ENCODE measurements at places on chromosomes 7 and 10.

GRCh38 chr7:47818796-47819606 is 129.3 kb downstream of the PKD1L1 start:
- DNase-seq: peak; percentile 54
- no peaks in the 10 kb centered on the region for H3K4me1 ChIP-seq

- H3K36me3 ChIP-seq: no peaks in the 10 kb centered on the region
- H3K4me1 ChIP-seq: no peaks in the 10 kb centered on the region
- H3K27me3 ChIP-seq: no peaks in the 10 kb centered on the region
- H3K27ac ChIP-seq: no peak overlapping the region
Measured at GRCh38 chr10:18087355-18087754, 52.9 kb upstream of the CACNB2 start.

DNA sequence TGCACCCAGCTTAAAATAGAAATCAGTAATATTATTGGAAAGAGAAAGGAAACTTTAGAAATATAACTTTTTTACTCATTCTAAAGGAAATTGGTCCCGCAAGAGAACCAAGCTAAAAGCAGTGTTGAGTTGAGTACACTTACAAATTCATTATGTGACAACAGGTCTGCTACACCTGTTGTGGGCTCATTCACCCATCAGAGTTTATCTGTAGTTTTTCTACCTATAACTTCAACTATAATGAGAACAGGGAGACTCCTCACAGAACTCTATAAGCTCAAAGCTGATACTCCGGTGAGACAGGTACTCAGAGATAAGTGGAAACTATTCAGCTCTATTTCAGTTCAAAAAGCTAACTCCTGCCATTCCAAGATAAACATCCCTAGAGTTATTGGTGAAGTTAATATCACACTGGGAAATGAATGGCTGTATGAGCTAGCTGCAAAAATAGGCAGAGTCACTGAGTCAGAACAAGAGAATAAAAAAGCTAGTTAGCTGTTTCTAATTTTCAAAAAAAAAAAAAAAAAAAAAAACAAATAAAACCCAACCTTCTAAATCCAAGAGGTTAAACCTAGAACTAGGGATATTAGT is 121.3 kb downstream of the PPP1R3A start:
- no peaks in the 10 kb centered on the region for H3K36me3 ChIP-seq
- no peak overlapping the region for H3K27ac ChIP-seq
- no peaks in the 10 kb centered on the region for H3K27me3 ChIP-seq
- no peak for DNase-seq

GRCh38 chr10:60921633-60922032 is 22.4 kb downstream of the RHOBTB1 start:
- no peaks in the 10 kb centered on the region for H3K27me3 ChIP-seq
- H3K4me3 ChIP-seq: no peak overlapping the region
- no peaks in the 10 kb centered on the region for H3K4me1 ChIP-seq
- H3K36me3 ChIP-seq: no peaks in the 10 kb centered on the region
- no peak overlapping the region for H3K27ac ChIP-seq
- no peak for DNase-seq

GRCh38 chr7:78558566-78558965 is 760.0 kb downstream of the PHTF2 start:
- H3K27ac ChIP-seq: no peak overlapping the region
- no peaks in the 10 kb centered on the region for H3K27me3 ChIP-seq
- no peaks in the 10 kb centered on the region for H3K36me3 ChIP-seq
- DNase-seq: no peak

GRCh38 chr10:77643795-77644468 is 6.3 kb upstream of the KCNMA1 start:
- no peak overlapping the region for H3K4me3 ChIP-seq
- no peaks in the 10 kb centered on the region for H3K4me1 ChIP-seq
- no peaks in the 10 kb centered on the region for H3K27me3 ChIP-seq
- no peaks in the 10 kb centered on the region for H3K36me3 ChIP-seq

- no peak overlapping the region for H3K27ac ChIP-seq
- H3K36me3 ChIP-seq: no peaks in the 10 kb centered on the region
- DNase-seq: no peak
- no peaks in the 10 kb centered on the region for H3K27me3 ChIP-seq
Measured at GRCh38 chr7:79590391-79590790, 136.9 kb upstream of the MAGI2 start.

- H3K27me3 ChIP-seq: no peaks in the 10 kb centered on the region
- no peak overlapping the region for H3K4me3 ChIP-seq
- H3K4me1 ChIP-seq: peaks cover 2% of the 10 kb centered on the region
- H3K36me3 ChIP-seq: no peaks in the 10 kb centered on the region
- no peak for DNase-seq
Measured at GRCh38 chr7:18958627-18959026, 158.8 kb downstream of the TWIST1 start.

- H3K27me3 ChIP-seq: no peaks in the 10 kb centered on the region
- no peak overlapping the region for H3K27ac ChIP-seq
- no peak overlapping the region for H3K4me3 ChIP-seq
- DNase-seq: no peak
- no peaks in the 10 kb centered on the region for H3K36me3 ChIP-seq
Measured at GRCh38 chr7:13055732-13056368, 368.4 kb downstream of the ARL4A start.

DNA sequence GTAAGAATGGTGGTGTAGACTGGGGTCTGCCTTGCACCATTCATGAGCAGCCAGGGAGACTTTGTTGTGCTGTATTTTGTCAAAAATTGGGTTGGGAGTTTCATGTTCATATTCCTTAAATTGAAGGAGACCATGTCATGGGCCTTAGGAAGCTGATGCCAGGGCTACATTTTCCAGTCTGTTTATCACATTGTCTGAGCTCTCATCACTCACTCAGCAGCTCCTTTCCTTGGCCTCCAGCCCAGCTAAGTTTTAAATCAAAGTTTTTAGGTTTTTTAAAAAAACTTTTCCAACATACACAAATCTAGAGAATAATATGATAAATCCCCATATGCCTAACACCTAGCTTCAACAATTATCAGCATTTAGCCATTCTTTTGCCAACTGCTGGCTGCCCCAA is 12.6 kb upstream of the FAM13C start:
- no peak for DNase-seq
- no peaks in the 10 kb centered on the region for H3K27me3 ChIP-seq
- H3K4me1 ChIP-seq: peaks cover 5% of the 10 kb centered on the region
- no peak overlapping the region for H3K4me3 ChIP-seq

DNA sequence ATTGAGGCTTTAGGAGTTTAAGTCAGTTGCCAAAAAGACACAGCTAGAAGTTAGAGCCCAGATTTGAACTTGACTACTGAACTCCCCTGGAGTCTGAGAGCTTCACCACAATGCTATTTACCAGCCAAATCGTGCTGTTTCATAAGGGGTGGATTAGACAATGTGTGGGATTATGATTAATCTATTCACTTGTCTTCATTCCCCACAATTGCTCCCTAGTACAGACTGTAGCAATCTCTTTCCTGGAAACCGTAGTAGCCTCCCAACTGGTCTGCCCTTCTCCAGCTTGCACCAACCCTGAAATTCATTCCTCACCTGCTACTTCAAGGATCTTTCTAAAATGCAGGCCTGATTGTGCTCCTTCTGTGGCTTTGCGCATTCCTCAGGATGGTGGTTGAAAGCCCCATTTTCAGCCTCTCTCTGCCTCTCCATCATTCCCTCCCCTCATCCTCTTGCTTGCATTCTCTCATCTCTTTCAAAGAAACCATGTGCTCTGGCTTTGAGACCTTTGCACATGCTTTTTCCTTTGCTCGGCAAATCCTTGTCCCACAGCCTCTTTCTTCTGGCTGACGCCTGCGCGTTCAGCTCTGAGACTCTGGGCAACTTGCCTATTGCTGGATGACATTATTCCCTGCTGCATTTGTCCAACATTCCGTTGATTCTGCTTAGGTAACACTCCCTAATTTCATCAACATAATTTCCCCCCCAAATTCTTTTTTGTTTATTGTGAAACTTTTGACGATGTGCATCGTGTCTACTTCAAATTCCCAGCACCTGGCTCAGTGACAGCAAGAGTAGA is 145.1 kb downstream of the ADRA2A start:
- no peaks in the 10 kb centered on the region for H3K36me3 ChIP-seq
- no peak overlapping the region for H3K27ac ChIP-seq
- no peak overlapping the region for H3K4me3 ChIP-seq
- no peaks in the 10 kb centered on the region for H3K27me3 ChIP-seq
- H3K4me1 ChIP-seq: peaks cover 2% of the 10 kb centered on the region

DNA sequence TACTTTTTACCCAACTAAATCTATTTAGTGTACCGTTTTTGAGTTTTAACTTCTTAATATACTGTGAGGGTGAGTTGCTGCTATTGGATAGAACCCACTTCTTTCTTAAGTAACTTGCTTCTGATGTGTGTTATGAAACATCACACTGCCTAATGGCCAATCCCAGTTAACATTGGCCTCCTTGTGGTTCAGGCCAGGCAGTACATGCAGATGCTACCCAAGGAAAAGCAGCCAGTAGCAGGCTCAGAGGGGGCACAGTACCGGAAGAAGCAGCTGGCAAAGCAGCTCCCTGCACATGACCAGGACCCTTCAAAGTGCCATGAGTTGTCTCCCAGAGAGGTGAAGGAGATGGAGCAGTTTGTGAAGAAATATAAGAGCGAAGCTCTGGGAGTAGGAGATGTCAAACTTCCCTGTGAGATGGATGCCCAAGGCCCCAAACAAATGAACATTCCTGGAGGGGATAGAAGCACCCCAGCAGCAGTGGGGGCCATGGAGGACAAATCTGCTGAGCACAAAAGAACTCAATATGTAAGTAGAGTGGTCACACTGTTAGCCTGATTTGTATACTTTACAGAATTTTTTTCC is 39.7 kb downstream of the TES start:
- DNase-seq: no peak
- H3K4me1 ChIP-seq: no peaks in the 10 kb centered on the region
- no peaks in the 10 kb centered on the region for H3K27me3 ChIP-seq
- H3K27ac ChIP-seq: no peak overlapping the region
- no peaks in the 10 kb centered on the region for H3K36me3 ChIP-seq

DNA sequence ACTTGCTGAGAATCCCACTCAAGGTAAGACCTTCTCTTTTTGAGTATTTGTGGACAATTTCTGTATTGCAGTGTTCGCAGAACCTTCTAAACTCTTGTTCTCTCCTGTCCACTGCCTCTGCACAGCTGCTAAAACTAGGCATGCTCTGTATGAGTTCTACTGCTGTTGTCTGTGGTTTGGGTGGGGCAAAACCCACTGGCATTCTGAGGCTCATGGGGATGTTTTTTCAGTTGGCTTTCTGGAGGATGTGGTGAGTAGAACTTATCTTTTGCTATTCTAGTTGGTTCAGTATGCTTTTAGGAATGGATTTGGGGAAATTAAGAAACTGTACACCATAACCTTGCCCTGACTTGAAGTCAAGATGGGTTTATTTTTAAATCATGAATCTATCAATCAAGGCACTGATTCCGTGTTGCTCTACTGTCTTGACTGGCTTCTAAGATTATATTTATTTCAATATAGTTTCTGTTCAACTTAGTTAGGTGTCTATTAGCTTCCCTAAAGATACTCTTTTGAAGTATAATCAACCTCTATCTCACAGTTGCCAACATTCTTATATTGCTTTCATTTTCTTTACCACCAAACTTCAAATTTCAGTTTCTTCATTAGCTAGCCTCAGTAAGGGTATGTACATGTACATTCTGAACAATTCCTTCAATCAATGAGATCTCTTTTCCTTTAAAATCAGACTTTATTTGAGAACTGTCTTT is 25.0 kb upstream of the C1GALT1 start:
- H3K4me1 ChIP-seq: no peaks in the 10 kb centered on the region
- no peaks in the 10 kb centered on the region for H3K36me3 ChIP-seq
- no peak overlapping the region for H3K27ac ChIP-seq
- H3K27me3 ChIP-seq: no peaks in the 10 kb centered on the region
- no peak overlapping the region for H3K4me3 ChIP-seq

GRCh38 chr10:110389255-110389654 is 84.5 kb upstream of the SMNDC1 start:
- no peak overlapping the region for H3K4me3 ChIP-seq
- no peaks in the 10 kb centered on the region for H3K27me3 ChIP-seq
- DNase-seq: no peak
- no peaks in the 10 kb centered on the region for H3K36me3 ChIP-seq
- no peaks in the 10 kb centered on the region for H3K4me1 ChIP-seq

GRCh38 chr10:9950070-9950469 is 1067.6 kb upstream of the CELF2 start:
- no peak overlapping the region for H3K27ac ChIP-seq
- H3K36me3 ChIP-seq: no peaks in the 10 kb centered on the region
- H3K4me1 ChIP-seq: peaks cover 2% of the 10 kb centered on the region
- no peak overlapping the region for H3K4me3 ChIP-seq

GRCh38 chr10:78657163-78657861 is 411.5 kb upstream of the ZMIZ1 start:
- H3K4me1 ChIP-seq: peaks cover 33% of the 10 kb centered on the region
- H3K4me3 ChIP-seq: no peak overlapping the region
- no peak for DNase-seq
- no peaks in the 10 kb centered on the region for H3K36me3 ChIP-seq
- no peaks in the 10 kb centered on the region for H3K27me3 ChIP-seq

DNA sequence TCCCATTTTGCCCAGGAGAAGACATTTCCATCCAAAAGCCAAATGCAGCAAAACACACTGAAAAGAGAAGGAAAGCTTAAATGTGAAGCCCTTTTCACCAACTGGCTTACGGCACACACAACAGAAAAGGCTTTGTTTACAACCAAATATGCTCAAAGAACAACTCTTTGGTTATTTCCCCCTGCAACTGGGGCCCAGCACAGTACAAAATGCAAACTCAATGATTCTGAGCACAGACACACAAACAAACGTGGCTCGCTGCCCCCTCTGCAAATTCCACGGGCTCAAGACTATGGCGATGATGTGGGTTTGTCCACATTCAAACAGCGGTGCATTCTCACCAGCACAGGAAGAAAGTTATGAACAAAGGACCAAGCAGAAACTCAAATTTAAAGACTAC is 5.3 kb downstream of the CPXM2 start:
- no peak overlapping the region for H3K27ac ChIP-seq
- no peaks in the 10 kb centered on the region for H3K36me3 ChIP-seq
- H3K4me3 ChIP-seq: no peak overlapping the region
- no peak for DNase-seq

- peaks cover 22% of the 10 kb centered on the region for H3K27me3 ChIP-seq
- H3K4me3 ChIP-seq: no peak overlapping the region
- H3K36me3 ChIP-seq: no peaks in the 10 kb centered on the region
- H3K4me1 ChIP-seq: no peaks in the 10 kb centered on the region
Measured at GRCh38 chr10:123884351-123884906, 7.2 kb downstream of the CPXM2 start.

GRCh38 chr7:133299676-133300075 is 46.8 kb downstream of the EXOC4 start:
- H3K27me3 ChIP-seq: no peaks in the 10 kb centered on the region
- H3K4me1 ChIP-seq: no peaks in the 10 kb centered on the region
- no peak for DNase-seq
- no peak overlapping the region for H3K4me3 ChIP-seq

GRCh38 chr7:103687951-103688350 is 241.9 kb upstream of the SLC26A5 start:
- H3K4me1 ChIP-seq: no peaks in the 10 kb centered on the region
- no peaks in the 10 kb centered on the region for H3K27me3 ChIP-seq
- no peaks in the 10 kb centered on the region for H3K36me3 ChIP-seq

DNA sequence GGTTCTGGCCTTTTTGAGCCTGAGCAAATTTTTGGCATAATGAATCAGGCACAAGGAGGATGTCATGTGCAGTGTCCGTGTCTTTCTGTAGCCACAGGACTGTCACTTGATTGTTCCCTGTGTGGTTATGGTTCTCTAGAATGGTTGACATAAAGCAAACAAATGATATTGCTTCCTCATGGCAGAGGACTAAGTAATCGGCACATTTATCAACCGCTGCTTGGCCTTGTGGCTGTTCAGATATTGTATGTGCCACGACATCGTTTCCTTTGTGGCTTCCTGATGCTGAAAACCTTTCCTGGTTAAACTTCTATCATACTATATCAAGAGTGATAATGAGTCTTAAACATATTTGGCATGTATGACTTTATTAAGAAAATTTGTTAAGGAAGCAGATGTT is 598.8 kb downstream of the SUGCT start:
- no peak overlapping the region for H3K4me3 ChIP-seq
- no peaks in the 10 kb centered on the region for H3K27me3 ChIP-seq
- no peaks in the 10 kb centered on the region for H3K36me3 ChIP-seq

Measured in neuronal stem cell (in vitro differentiated cells).